H1 (cell line): ENCODE measurements at places on chromosomes 7 and 10. TPM values are rescaled to one million over a fixed set of nuclear protein-coding genes. Genes with fewer than 3 reads are reported as not detected.

DNA sequence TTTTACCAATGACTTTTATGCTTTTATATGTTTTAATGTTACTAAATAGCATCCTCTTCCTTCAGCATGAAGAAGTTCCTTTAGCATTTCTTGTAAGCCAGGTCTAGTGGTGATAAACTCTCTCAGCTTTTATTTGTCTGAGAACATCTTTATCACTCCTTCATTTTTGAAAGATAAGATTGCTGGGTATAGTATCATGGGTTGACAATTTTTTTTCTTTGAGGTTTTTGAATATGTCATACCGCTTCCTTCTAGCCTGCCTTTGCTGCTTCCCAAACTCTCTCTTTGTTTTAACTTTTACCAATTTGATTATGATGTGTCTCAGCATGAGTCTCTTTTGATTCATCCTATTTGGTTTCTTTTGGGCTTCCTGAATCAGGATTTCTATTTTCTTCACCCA lies 108.2 kb upstream of the KAT6B start:
- DNase-seq: no peak
- H3K27me3 ChIP-seq: no peaks in the 10 kb centered on the region
- H3K4me1 ChIP-seq: no peaks in the 10 kb centered on the region
- H3K36me3 ChIP-seq: peaks cover 9% of the 10 kb centered on the region; the same call in 1 of the 2 replicates

DNA sequence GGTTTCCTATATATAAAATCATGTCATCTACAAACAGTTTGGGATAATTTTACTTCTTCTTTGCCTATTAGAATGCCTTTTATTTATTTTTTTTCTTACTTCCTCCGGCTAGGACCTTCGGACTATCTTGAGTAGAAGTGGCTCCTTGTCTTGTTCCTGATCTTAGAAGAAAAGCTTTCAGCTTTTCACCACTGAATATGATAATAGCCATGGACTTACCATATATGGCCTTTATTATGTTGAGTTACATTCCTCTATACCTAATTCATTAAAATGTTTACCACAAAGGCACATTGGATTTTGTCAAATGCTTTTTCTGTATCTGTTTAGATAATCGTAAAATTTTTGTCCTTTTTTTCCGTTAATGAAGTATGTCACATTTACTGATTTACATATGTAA lies 395.7 kb downstream of the NXPH1 start:
- H3K36me3 ChIP-seq: no peaks in the 10 kb centered on the region
- no peak overlapping the region for H3K27ac ChIP-seq
- DNase-seq: no peak
- H3K27me3 ChIP-seq: no peaks in the 10 kb centered on the region
- H3K4me1 ChIP-seq: no peaks in the 10 kb centered on the region

DNA sequence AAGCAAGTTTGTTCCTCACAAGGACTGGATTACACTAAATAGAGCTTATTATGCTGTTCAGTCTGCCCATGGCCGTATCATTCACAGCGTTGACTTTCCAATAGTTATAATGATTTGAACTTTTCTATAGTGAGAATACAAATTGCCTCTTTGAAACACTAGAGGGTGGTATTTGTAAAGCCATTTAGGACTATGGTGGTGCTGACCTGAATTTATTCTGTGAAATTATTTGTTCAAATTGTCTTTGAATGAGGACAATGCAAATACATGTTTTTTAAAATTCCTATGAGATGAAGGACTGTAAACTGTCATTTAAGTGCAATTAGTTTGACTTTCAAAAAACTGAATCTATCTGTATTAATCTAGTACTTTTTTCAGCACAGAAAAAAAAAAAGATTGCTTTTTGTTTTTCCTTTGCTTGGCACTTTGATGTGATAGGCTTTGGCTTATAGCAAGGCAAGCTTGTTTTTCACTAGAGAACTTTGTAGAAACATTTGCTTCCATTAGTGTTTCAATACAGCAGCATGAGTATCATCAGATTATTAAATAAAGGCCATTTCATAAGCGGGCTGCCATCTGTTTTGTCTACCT lies 122.7 kb upstream of the TMEM229A start:
- H3K4me3 ChIP-seq: no peak overlapping the region
- no peak for DNase-seq
- no peaks in the 10 kb centered on the region for H3K36me3 ChIP-seq
- no peaks in the 10 kb centered on the region for H3K27me3 ChIP-seq

GRCh38 chr7:94057955-94058354 lies 53.8 kb upstream of the BET1 start:
- no peaks in the 10 kb centered on the region for H3K4me1 ChIP-seq
- no peak overlapping the region for H3K27ac ChIP-seq
- no peak for DNase-seq

DNA sequence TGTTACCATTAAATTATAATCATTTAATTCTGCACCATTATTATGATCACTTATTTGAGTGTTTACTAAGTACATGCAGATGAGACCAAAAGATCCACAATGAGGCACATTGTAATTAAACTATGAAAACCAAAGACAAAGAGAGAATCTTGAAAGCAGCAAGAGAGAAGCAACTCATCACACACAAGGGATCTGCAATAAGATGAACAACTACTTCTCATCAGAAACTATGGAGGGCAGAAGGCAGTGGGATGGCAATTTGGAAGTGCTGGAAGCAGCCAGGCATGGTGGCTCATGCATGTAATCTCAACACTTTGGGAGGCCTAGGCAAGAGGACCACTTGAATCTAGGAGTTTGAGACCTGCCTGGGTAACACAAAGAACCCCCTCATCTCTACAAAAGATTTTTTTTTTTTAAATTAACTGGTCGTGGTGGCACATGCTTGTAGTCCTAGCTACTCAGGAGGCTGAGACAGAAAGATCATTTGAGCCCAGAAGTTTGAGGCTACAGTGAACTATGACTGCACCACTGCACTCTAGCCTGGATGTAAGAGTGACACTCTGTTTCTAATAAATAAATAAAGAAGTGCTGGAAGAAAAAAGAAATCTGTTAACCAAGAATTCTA lies 47.7 kb downstream of the CDK6 start:
- H3K4me3 ChIP-seq: no peak overlapping the region
- DNase-seq: no peak
- no peaks in the 10 kb centered on the region for H3K36me3 ChIP-seq
- H3K27me3 ChIP-seq: no peaks in the 10 kb centered on the region

DNA sequence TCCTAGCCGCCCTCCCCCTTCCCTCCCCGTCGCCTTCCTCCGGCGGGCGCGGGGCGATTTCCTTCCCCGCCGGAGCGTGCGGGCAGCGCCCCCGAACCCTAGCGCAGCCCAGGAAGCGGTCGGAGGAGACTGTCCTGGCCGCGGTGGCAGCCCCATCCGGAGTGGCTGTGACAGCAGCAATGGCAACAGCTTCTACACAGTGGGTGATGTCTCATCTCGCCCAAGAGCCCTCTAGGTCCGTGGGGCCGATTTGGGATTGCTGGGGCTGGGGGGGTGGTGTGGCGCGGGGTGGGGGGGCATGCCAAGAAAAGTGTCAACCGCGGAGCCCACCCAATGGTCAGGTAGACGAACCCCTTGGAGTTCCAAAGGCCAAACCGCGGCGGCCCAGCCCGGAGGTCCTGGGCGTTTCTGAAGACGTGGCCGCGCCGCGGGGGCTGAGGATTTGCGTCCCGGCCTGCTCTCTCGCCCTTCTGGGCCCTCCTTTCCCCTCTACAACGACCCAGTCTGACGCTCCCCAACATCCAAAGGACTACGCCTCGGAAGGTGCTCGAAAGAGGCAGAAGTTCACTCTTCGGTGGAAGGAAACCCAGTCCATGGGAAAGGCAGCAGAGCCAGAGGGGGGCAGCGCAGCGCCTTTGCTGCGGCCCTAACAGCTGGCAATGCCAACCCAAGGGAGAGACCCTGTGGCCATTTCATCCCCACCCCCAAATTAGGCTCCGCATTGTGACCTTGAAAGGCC lies 603 bp upstream of the TWIST1 start:
- H3K4me3 ChIP-seq: peak overlapping the region; percentile 44
- H3K27me3 ChIP-seq: peaks cover 67% of the 10 kb centered on the region
- no peak for DNase-seq
- H3K27ac ChIP-seq: no peak overlapping the region

COX19 gene
- total RNA-seq: 7.9 and 9.0 TPM in 2 replicates

TMEM140 gene
- not detected in 2 replicates for total RNA-seq
